Right atrium auricular region (tissue), 2 donors: ENCODE measurements at places on chromosomes 12 and 14. TPM values are rescaled to one million over a fixed set of nuclear protein-coding genes. Genes with fewer than 3 reads are reported as not detected.

GRCh38 chr12:1463073-1463905 is 131.1 kb downstream of the FBXL14 start:
- no peak overlapping the region for H3K27ac ChIP-seq
- no peaks in the 10 kb centered on the region for H3K36me3 ChIP-seq
- H3K4me3 ChIP-seq, result no peak overlapping the region

DNA sequence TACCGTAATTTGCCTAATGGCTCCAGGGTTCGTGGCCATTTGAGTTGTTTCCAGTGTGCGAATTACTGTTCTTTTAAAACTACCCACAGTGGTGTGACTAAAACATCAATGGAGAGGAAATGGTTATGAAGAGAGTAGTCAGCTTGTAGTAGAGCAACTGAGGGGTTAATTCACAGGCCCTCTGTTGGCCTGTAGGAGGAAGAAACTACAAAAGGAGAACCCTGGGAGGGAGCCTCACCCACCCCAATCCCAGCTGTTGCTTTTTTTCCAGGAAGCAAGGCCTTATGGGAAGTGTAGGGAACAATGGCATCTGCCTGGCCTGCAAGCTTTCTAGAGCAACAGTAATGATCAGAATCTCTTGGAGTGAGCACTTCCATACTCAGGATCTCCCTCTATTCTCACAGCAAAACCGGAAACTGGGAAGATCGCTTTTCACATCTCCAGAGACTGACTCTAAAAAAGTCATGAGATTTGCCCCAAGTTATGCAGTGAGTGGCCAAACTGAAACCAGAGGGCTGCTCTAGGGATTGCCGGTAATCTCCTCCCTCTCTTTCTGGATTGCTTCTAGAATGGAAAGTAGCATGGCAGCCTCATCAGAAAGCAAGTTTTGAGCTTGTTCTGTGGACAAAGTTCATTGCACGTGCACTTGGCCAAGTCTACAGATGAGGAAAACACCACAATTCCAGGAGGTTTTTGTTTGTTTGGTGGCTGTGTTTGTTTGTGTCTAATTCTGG is 125.3 kb upstream of the PWP1 start:
- no peaks in the 10 kb centered on the region for H3K27me3 ChIP-seq
- H3K36me3 ChIP-seq, result no peaks in the 10 kb centered on the region
- H3K4me3 ChIP-seq, result no peak overlapping the region
- DNase-seq, result no peak
- no peaks in the 10 kb centered on the region for H3K4me1 ChIP-seq

- DNase-seq, result no peak
- no peak overlapping the region for H3K27ac ChIP-seq
- no peak overlapping the region for H3K4me3 ChIP-seq
- H3K27me3 ChIP-seq, result no peaks in the 10 kb centered on the region
- H3K4me1 ChIP-seq, result no peaks in the 10 kb centered on the region
Measured at GRCh38 chr12:90323217-90323616, 614.6 kb upstream of the ATP2B1 start.

Gene SLC25A21
- 0.93 TPM for total RNA-seq

Gene CACNB3
- 6.1 TPM for total RNA-seq

DNA sequence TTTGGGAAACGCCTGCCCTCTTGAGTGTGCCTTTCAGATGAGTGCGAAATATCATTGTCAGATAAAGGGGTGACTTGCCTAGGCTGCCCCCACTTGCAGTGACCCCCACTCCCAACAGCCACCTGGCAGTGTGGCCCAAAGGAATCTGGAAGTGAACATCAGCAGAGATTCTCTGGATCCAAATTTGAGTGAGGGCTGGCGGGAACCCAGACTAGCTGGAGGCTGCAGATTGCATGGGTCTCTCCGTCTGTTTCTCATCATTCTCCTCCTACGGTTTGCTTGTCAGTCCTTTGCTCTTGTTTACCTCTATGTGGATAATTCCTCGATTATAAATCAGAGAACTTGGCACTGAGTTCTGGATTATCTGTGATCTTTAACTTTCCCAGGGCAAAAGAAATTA is 280.8 kb downstream of the ZFP36L1 start:
- H3K27me3 ChIP-seq, result no peaks in the 10 kb centered on the region
- H3K4me1 ChIP-seq, result no peaks in the 10 kb centered on the region
- DNase-seq, result peak; percentile 32
- H3K36me3 ChIP-seq, result no peaks in the 10 kb centered on the region
- no peak overlapping the region for H3K4me3 ChIP-seq

DNA sequence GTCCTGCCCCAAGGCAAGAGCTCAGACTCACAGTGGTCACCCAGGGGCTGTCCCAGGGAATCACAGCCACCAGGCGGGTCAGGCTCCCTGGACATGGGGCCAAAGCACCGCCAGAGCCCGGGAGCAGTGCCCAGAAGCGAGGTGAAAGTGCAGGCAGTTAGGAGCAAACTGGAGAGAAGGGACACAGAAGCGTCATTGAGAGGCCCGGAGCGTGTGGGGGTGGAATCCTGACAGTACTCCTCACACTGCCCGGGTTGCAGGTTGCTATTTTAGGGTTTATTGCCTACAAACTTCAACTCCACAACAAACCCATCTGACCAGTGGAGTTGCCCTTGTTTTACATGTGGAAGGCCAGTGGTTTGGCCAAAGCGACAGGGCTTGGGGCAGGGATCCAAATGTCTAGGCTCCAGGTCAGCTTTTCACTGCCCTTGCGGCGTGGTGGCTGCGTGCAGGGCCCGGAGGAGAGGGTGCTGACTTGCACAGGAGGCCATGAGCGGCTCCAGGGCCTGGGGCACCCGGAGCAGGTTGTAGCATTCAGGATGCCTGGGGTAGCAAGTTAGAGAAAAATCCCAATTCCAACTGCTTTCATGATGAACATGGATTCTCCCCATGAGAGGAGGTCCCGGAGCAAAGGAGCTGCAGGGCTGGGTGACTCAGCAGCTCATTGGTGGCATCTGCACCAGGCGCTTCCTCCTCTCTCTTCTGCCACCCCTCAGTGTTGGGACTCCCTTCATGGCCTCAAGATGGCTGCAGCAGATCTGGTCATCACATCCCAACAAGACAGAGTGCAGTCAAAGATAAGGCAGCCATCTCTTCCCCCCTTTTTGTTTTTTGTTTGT is 112.3 kb upstream of the NCOR2 start:
- peak overlapping the region; percentile 61 for H3K27ac ChIP-seq
- no peak for DNase-seq
- no peaks in the 10 kb centered on the region for H3K27me3 ChIP-seq
- H3K4me1 ChIP-seq, result no peaks in the 10 kb centered on the region

DNA sequence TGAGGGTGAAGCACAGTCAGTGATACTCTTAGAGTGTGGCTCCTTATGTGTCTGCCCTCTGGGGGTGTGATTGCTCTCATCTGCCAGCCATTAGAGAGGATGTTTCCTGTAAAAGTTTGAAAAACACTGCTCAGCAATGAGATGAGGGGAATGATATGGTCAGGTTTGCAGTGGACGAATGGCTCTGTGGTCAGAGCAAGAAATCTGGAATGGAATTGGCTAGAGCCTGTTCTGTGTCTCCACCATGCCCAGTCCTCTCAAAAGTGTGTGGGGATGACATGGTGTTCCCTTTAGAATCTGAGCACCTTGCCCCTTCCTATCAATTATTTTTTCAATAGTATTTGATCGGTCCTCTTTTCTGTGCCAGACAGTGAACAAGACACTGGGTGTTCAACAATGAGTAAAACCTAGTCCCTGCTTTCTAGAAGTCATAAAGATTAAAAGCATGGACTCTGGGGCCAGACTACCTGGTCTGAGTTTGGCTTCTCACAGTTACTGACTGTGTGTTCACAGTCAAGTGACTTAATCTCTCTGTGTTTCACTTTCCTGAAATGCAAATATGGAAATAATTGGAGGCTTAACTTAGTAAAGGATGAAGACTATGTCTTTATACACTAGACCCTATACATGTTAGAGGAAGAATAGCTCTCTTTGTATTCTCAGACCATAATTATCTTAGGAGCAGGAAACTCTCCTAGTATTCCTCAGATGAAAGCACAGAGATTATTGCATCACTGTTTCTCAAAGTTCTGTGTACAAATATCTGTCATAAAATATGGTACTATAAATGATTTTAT is 1.6 kb downstream of the ACSS3 start:
- H3K27me3 ChIP-seq, result no peaks in the 10 kb centered on the region
- DNase-seq, result no peak
- H3K4me3 ChIP-seq, result peak overlapping the region; percentile 71
- no peaks in the 10 kb centered on the region for H3K36me3 ChIP-seq
- peaks cover 39% of the 10 kb centered on the region for H3K4me1 ChIP-seq

- H3K27me3 ChIP-seq, result no peaks in the 10 kb centered on the region
- no peak overlapping the region for H3K27ac ChIP-seq
- no peak for DNase-seq
- no peaks in the 10 kb centered on the region for H3K36me3 ChIP-seq
Measured at GRCh38 chr12:67452119-67452805, 183.1 kb downstream of the CAND1 start.

DNA sequence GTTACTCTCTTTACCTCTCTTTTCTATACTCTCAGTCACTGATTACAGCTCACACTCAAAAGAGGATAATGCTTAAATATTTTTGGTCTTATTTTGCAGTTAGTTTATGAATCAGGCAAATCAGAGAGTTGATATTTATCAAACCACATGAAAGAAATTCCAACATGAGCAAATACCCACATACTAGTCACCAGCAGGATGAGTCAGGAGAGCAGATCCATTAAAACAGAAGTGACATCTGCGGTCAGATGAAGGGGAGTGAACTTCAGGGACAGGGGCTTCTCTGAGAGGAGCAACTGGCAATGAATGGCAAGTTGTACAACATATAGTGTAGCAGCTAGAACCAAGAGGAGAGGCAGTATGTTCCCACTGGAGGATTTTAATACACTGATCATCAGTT is 258.7 kb downstream of the SYT10 start:
- H3K27me3 ChIP-seq, result no peaks in the 10 kb centered on the region
- H3K36me3 ChIP-seq, result no peaks in the 10 kb centered on the region
- DNase-seq, result no peak
- H3K27ac ChIP-seq, result no peak overlapping the region
- H3K4me1 ChIP-seq, result no peaks in the 10 kb centered on the region

DNA sequence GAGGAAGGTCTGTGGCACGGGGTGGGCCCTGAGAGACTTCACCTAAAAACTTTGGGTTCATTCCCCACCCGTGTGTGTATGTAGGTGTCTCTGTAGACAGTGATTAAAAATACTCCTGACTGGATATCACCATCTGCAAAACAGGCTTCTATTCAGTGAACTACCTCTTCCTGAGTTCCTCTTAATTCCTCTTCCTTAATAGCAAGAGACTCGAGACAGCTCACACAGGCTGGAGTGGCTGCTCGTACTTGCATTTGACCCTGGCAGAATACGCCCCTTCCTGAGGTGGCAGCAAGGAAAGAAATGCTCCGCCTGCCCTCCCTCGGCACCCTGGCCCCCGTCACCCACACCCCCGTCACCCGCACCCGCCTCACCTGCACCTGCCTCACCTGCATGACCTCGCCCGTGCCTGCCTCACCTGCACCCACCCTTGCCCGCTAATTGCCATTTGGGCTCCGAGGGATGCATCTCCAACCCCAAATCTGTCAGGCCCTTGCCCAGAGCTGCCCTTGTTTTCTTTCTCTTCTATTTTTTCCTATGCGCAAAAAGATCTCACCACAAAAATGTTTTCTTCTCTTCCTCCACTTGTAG is 90.0 kb downstream of the FBXL14 start:
- no peak overlapping the region for H3K4me3 ChIP-seq
- no peaks in the 10 kb centered on the region for H3K36me3 ChIP-seq
- H3K4me1 ChIP-seq, result no peaks in the 10 kb centered on the region
- no peak for DNase-seq

DNA sequence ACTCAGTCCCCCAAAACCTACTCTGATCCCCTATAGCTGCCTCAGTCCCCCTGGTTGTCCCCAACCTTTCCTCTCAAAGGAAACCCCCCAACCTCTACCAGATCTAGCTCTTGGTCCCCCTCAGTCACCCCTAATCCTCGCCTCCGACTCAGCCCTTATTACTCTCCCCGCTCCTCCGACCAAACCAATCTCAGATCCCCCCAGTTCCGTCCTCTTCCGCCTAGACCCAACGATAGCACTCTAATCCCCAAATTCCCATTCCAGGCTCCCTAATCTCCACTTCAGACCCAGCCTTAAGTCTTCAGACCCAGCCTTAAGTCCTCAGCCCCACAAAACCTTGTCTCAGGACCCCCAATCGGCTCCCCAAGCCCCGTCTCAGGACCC is 612 bp downstream of the VPS37B start:
- peak overlapping the region; percentile 86 for H3K4me3 ChIP-seq
- peaks cover 49% of the 10 kb centered on the region for H3K4me1 ChIP-seq
- no peaks in the 10 kb centered on the region for H3K27me3 ChIP-seq

Gene MIP
- not detected for total RNA-seq

DNA sequence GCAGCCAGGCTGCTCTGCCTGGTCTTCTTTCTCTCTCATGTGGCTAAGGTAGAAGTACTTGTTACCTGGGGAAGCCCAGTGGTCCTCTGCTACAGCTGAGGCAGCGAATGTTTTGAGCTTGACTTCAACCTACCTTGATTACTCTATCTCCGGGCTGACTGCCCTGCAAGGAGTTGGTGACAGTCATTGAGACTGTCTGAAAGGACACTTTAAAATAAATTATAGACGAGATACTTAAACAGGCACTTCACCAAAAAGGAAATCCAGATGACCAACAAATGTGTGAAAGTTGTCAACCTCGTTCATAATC is 474 bp upstream of the CIT start:
- H3K4me3 ChIP-seq, result peak overlapping the region; percentile 69
- H3K27me3 ChIP-seq, result no peaks in the 10 kb centered on the region
- no peak overlapping the region for H3K27ac ChIP-seq
- no peaks in the 10 kb centered on the region for H3K36me3 ChIP-seq

DNA sequence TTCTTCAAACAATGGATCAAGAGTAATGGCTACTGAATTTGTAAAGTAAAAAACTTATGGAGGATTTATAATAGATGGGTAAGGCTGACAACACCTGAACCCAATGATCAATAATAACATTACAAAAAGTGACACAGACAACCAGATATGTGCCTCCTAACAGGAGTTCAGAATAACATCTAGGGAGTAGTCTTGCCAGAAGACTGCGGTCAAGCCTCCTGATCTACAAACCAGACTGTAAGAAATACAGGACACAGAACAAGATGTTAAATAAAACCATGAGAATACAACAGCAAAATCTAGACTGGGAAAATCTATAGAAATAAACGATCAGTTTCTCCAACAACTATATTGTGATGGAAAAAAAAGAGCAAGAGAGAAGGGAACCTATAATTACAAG is 262.6 kb upstream of the TMTC1 start:
- no peak for DNase-seq
- H3K4me1 ChIP-seq, result no peaks in the 10 kb centered on the region
- no peak overlapping the region for H3K4me3 ChIP-seq
- H3K27me3 ChIP-seq, result no peaks in the 10 kb centered on the region
- H3K27ac ChIP-seq, result no peak overlapping the region
- no peaks in the 10 kb centered on the region for H3K36me3 ChIP-seq

DNA sequence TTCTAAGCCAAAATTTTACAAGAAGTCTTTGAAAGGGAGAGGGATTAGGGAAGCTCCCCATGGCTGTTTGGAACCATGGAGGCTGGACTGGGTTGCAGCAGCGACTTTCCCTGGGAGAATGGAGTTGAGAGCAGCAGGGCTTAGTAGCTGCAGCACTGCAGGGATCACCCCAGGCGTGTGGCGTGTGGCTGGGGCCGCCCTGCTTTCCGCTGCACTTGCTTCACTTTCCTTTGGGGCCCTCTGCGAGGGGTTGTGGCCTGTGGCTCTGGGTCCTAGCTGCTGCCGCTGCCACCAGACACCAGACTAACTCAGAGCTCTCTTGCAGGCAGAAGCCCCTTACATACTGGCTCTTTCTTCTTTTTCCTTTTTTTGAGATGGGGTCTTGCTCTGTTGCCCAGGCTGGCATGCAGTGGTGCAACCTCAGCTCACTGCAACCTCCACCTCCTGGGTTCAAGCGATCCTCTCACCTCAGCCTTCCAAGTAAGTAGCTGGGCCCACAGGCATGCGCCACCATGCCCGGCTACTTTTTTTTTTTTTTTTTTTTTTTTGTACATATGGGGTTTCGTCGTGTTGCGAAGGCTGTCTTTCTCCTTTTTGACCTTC is 25.4 kb downstream of the CCDC62 start:
- no peaks in the 10 kb centered on the region for H3K4me1 ChIP-seq
- H3K27me3 ChIP-seq, result no peaks in the 10 kb centered on the region
- no peak overlapping the region for H3K4me3 ChIP-seq
- DNase-seq, result no peak
- no peak overlapping the region for H3K27ac ChIP-seq
